Esophagus squamous epithelium (tissue), 5 donors: ENCODE measurements at places on chromosomes 4 and X.

DNA sequence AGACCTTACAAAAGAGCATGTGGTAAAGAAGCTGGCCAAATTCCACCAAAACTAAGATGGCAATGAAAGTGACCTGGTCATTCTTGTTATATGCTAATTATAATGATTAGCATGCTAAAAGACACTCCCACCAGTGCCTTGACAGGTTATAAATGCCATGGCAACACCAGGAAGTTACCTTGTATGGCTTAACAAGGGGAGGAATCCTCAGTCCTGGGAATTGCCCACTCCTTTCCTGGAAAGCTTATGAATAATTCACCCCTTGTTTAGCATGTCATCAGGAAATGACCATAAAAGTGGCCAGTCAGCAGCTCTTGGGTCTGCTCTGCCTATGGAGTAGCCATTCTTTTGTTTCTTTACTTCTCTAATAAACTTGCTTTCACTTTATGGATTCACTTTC is 87.9 kb downstream of the UPRT start:
- no peak for DNase-seq

DNA sequence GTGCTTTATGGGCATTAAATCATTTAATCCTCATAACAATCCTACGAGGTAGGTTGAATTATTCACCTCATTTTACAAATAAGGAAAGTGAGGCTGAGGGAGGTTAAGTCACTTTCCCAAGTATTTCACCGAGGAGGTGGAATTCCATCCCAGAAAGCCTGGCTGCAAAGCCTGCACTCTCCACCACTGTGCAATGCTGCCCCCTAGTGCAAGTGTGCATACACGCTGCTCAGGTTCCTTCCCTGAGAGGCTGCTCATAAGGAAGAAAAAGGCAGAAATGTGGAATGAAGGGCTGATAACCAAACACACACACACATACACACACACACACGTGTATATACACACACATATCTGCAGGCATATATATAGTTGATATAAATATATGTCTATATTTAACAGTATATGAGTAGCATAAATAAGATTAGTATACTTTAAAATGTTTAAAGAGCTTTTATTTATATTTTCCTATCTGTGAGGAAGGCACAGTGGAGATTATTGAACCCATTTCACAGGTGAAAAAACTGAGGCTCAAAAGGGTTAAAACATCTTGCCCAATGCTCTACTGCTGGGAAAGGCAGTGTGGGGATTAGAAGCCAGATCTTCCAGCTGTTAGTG is 714.5 kb upstream of the TENM3 start:
- DNase-seq, result no peak

DNA sequence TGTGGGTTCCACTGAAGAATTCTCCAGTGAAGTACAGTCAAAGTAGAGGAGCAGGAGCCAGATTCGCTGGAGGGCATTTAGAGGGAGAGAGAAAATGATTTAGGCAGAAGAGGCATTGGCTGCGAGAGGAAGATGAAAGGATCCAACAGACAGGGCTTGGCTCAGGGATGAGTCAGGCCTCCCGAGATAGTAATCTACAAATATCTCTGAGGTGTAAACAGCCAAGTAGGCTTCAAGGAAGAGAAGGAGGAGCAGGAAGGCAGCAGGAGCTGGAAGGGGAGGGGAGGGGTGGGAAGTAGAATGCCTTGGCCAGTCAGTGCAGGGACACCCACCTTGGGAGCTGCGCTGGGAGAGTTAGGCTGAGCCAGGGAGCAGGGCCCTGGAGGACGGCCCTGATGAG is 55.5 kb downstream of the PJA1 start:
- no peak for DNase-seq

- no peak for DNase-seq
These were observed 49.1 kb upstream of the GAB1 start for GRCh38 chr4:143287572-143287923.

GRCh38 chr4:77344784-77345183 is 187.8 kb downstream of the CCNG2 start:
- DNase-seq, result no peak

GRCh38 chrX:111511477-111511876 is at the start of gene SERTM2:
SERTM2 (plus strand) TSS chrX:111511645; CDS start chrX:111518858, 7,213 bp downstream.
- no peak for DNase-seq
